ENCODE measurements at places on chromosomes 5 and 9.

GRCh38 chr5:17096952-17097695 lies 120.3 kb upstream of the BASP1 start:
- DNase-seq: no peak

- DNase-seq: no peak
Observed at GRCh38 chr5:53323511-53323910, 156.9 kb upstream of the FST start.

GRCh38 chr5:126927429-126927828 lies 102.9 kb downstream of the MARCHF3 start:
- DNase-seq: no peak

DNA sequence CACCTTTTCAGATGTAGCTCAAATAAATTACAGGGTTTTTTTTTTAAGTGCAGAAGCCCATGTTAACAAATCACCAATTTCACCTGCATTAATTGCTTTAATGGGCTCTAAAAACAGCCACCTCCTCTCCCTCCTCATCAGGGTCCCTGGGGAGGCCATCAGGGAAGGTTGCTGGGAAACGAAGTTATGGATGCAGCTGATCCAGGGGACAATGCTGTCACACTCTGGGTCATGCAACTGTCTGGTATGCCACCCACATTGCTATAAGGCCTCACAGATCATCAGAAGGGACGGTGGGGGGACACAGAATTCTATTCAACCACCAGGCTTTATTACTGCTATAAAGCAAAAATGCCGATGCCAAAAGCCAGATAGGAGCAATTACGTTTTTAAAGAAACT lies 9.3 kb downstream of the WHRN start:
- DNase-seq: no peak

- no peak for DNase-seq
Observed at GRCh38 chr9:13291718-13292117, 12.2 kb upstream of the MPDZ start.

DNA sequence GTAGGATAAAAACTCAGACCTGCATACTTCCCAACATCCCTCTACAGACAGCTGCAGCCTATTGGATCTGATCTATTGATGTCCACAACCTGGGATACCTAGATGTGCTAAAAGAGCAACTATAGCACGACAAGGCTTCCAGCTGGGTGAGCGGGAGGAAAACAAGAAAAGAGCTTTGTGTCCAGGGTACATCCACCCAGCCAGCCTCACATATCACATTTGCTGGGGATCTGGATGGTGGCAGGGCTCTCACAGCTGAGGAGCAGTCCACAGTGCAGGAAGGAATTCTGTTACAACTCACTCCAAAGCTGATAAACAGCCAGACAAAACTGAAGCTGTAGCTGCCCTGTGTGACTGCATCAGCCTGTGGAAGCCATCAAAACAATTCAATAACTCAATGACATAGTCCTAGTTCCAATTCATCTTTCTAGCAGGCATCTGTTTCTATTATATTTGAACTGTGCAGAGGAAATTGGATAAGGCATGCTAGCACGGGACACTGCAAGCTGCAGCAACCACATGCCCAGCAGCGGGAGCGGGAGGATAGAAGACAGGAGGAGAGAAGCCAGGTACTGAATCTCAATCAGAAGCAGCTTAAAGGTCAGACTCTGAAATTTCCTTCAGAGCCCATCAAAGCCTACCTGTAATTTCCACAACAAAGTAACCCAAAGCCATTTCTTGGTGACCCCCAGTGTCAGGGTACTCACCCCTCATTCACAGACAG lies 45.0 kb downstream of the MED10 start:
- no peak for DNase-seq

DNA sequence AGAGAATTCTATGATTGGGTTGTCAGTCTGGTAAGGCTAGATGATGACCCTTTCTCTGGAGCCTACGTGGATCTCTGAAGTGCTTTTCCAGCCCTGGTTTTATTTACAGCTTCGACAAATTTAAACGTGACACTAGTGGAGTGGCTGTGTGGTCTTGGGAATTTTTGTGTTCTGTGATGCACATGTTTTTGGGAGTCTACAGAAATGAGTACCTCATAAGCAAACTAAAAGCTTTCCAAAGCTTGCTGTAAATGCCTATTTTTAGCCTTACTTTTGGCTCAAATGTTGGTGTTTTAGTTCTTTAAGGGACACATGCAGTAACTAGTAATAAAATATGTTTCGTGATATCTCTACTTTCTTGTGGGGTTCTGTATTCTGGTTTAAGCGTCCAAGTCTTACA lies 3.3 kb downstream of the LARP1 start:
- no peak for DNase-seq

DNA sequence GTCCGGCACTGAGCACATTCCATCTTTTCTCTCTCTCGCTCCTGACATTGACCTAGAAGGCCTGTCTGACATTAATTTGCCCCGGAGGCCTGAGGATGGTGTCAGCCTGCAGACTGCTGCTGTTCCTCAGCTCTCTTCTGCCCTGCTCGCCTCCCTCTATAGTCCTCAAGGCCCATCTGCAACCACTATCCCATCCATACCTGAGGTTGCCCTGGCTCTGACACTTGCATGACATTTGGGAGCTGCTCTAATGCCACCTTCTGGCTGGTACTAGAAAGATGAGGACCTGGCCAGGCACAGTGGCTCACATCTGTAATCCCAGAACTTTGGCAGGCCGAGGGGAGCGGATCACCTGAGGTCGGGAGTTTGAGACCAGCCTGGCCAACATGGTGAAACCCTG lies 38.6 kb upstream of the GGTA1 start:
- DNase-seq: no peak

DNA sequence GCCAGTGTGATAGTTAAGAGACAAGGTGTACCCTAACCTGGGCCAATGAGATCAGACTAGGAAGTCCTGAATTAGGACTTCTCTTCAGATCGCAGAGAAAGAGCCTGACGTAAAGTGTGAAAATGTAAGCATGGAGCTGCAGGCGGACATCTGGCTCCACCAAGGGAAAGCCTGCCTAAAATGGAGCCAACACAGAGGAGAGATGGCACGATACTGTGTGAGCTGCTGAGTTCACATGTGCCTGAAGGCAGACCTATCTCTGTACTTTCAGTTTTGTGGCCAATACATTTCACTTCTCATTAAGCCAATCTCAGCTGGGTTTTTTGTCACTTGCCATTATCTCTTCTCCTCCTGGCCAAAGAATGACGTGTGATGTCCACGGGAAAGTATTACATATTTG lies 210.5 kb downstream of the ELAVL2 start:
- DNase-seq: no peak

GRCh38 chr5:73682176-73682575 lies 56.2 kb downstream of the ARHGEF28 start:
- no peak for DNase-seq

- DNase-seq: no peak
Observed at GRCh38 chr5:6718161-6718681, 5.0 kb downstream of the TENT4A start.

DNA sequence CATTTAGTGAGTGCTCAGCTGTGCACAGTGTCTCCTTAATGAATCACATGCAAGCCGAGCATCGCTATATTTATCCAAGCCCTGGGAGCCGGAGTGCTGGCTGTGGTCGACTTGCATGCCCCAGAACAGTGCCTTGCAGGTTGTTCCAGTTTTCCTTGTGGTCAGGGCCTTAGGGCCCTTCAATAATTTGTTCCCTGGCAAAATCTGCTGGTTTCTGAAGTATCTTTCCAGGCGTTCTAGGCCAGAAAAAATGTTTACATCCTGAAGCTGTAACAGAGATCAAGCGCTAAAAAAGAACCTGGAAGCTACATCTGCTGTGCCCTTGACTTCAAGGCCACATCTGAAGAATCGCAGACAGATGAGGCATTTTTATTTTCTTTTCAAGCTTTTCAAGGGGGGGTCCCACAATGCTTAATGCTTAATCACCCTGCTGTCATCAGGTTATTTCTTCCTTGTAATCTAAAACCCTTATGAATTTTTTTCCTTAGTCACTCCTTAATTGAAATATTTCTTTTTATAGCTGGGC lies 105.8 kb downstream of the DOCK2 start:
- DNase-seq: no peak

DNA sequence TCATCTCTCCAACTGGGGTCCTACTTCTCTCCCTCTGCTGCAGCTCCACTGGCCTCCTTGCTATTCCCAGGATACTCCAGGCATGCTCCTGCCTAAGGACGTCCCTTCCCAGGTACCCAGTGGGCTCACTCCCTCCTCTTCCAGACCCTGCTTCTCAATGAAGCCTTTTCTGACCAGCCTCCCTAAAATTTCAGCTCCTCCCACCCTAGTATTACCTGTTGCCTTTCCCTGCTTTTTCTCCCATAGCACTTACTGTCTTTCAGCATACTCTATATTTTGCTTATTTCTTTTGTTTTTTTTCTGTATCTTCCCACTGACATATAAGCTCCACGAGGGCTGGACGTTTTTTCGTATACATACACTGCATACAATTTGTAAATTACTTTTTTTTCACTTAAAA lies 26.1 kb upstream of the FSTL4 start:
- no peak for DNase-seq

GRCh38 chr5:169905017-169905416 lies 75.3 kb downstream of the INSYN2B start:
- no peak for DNase-seq

- no peak for DNase-seq
Observed at GRCh38 chr9:116002181-116002580, 151.4 kb upstream of the PAPPA start.

GRCh38 chr5:73306741-73307275 lies 133.8 kb downstream of the TMEM174 start:
- DNase-seq: no peak

DNA sequence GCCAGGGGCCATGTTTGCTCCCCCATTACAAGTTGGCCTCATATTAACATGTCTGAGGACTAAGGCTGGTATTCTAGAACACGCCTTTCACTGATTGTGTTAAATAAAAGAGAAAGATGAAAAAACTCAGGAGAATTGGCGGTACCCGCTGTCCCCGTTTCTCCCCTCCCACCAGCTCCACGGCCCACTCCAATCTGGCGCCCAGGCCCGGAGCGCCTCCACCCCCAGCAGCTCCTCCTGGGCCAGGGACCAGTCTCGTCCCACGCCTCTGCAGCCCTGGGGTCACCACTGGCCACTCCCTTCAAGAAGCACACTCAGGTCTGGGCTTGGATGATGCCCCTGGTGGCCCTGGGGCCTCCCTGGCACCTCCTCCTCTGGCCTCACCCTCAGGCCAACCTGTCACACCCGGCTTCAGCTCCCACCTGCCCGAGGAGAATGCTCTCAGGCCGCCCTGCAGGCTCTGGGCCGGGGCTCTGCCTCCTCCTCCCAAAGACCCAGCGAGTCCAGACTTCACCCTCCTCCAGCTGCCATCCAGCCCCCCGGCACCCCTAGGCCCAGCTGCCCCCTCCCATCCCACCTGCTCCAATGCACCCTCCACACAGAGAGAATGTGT lies 133.0 kb upstream of the PPP1R26 start:
- no peak for DNase-seq

DNA sequence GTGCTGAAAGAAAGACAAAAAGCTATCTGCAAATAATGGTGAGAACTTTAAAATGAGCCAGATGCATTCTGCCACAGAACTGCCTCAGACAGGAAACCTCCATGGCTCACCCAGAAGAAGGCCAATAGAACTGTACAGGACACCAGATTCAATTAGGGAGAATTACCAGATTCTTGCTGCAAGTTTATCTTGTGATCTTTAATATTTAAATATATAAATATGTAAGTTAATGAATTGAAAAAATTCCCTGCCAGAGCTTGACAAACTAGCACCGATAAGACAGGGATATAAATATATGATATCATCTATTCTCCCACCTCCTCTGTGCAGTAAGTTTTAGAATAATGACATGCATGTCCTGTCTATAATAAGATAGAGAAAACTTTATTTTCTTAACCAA lies 252.8 kb downstream of the PLK2 start:
- DNase-seq: no peak

- DNase-seq: no peak
Observed at GRCh38 chr5:122435761-122436160, 123.7 kb downstream of the SNCAIP start.

GRCh38 chr5:8879248-8879647 lies 666.6 kb downstream of the SEMA5A start:
- DNase-seq: no peak

- DNase-seq: no peak
Observed at GRCh38 chr5:27129926-27130325, 91.5 kb upstream of the CDH9 start.

- DNase-seq: no peak
Observed at GRCh38 chr9:125564631-125565030, 142.4 kb downstream of the MAPKAP1 start.

- DNase-seq: no peak
Observed at GRCh38 chr5:14806456-14806855, 65.1 kb downstream of the ANKH start.

GRCh38 chr5:150457121-150457520 lies 7.6 kb upstream of the RPS14 start:
- no peak for DNase-seq

DNA sequence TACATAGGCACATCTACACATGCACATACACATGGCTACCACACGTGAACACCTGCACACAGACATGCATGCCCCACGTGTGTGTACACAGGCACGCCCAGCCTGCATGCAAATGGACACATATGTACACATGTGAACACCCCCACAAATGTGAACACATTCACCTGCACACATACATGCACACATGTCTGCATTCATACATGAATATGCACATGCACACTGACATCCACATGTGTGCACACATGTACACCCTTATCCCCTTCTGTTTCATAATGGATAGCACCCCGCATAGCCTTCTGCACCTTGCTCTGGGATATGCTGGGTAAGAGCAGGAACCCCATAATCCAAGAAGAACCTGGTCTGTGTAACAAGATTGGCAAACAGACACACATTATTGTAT lies 66.2 kb downstream of the WNK2 start:
- DNase-seq: no peak

GRCh38 chr9:134597041-134597913 lies 44.3 kb upstream of the COL5A1 start:
- no peak for DNase-seq

GRCh38 chr5:34480810-34481528 lies 175.2 kb upstream of the RAI14 start:
- DNase-seq: no peak

- DNase-seq: no peak
Observed at GRCh38 chr9:69078581-69078980, 43.0 kb downstream of the FXN start.

DNA sequence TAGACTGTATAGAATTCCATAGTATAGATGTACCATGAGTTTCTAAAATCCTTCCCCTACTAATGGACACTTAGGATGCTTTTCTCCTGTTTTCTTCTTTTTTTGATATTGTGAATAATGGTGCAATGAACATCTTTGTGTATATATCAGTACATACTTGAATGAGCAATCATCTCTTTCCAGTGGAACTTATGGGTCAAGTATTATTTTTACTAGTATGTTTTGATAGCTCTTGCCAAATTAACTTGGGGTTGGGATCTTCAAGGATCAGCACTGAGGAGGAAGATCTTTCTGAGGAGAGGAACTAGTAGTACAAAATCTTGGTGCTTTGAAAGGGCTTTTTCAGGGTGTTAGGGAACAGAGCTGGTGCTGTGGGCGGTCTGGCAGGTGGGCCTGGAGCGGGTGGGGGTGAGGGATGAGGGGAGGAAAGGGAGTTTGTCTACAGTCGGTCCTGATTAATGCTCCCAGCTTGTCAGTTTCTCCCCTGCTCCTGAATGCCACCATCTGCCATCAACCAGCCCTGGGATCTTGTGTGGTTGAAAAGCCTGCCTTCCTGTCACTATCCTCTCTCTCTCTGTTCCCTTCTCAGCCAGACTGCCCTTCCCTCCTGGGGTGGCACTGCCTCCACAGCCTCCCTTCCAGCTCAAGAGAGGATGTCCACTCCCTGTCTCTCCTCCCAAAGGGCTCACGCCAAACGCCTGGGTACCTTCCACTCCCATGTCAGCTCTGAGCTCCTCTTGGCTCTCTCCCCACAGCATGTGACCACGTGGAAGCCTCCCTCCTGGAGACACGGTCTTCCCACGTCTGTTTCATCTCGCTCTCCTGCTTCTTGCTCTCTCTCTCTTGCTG lies 185.9 kb downstream of the DAB2IP start:
- DNase-seq: no peak
